Stimulated activated CD4-positive, alpha-beta T cell treated with anti-CD3 and anti-CD28 coated beads, TNF-alpha, amount 100 ng/mL, for 24 hours (primary cell): ENCODE measurements at places on chromosomes 3 and 15.

DNA sequence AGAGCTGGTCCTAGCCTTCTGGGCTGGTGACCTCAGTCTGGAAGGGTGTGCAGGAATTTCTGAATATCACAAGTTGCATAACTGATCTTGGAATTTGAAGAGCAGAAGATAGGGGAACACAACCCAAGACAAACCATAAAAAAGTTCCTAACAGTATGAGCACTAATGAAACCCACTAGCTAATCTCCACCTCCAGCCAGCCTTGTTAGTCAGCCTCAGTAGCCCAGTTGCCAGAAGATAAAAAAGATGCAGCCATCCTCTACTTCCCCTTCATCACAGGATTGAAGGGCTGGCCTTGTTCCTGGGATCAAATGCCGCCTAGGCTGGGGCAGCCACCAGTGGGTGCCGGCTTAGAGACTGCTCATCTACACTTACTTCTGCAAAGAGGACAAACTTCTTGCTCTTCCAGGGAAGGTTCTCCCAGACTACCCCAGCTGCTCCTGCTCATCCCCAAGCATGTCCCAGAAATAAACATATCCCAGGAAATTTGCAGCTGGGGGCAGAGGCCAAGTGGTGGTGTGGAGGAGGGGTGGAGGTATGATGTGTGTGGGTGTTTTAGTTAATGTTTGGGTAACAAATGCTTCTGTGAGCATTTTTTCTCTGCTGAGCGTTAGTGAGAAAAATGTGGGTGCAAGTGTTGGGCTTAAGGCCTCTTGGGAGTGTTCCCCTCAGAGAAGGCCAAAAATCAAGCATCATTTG is 9.2 kb upstream of the ITGA11 start:
- no peak for DNase-seq

DNA sequence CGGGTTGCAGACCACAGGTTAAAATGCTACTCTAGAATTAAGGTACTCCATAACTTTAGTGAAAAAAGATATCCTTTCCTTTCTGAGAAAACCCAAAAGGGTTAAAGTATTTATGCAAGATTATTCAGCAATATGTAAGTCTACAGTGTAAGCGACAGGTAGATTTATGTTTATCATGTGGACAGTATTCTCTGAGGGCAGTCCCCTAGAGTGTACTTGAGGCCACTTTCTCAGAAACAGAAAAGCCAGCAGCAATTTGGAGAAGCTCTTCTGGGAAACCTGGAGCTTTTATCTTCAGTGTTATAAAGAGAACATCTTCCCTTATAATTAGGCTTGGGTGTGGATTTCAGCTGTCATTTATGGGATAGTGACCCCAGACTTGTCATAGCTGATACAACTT is 8.9 kb downstream of the ST3GAL6 start:
- no peak for DNase-seq

DNA sequence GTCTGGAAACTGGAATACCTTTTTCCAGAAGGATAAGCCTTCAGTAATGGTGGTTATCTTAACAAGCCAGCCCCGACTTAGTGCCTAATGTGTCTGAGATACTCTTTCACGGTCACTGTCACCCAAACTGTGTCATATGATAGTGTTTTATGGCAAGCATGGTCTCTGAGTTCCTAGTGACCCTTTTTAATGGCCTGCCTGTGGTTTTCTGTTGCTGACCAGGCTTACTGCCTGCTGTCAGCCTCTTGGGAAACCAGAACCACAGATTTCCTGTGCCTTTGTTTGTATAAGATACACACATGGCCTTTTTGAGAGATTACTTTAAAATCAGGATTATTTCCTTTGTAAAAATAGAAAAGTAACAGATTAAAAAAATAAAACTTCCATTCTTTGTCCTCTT is 22.4 kb downstream of the HPS3 start:
- DNase-seq, result no peak

DNA sequence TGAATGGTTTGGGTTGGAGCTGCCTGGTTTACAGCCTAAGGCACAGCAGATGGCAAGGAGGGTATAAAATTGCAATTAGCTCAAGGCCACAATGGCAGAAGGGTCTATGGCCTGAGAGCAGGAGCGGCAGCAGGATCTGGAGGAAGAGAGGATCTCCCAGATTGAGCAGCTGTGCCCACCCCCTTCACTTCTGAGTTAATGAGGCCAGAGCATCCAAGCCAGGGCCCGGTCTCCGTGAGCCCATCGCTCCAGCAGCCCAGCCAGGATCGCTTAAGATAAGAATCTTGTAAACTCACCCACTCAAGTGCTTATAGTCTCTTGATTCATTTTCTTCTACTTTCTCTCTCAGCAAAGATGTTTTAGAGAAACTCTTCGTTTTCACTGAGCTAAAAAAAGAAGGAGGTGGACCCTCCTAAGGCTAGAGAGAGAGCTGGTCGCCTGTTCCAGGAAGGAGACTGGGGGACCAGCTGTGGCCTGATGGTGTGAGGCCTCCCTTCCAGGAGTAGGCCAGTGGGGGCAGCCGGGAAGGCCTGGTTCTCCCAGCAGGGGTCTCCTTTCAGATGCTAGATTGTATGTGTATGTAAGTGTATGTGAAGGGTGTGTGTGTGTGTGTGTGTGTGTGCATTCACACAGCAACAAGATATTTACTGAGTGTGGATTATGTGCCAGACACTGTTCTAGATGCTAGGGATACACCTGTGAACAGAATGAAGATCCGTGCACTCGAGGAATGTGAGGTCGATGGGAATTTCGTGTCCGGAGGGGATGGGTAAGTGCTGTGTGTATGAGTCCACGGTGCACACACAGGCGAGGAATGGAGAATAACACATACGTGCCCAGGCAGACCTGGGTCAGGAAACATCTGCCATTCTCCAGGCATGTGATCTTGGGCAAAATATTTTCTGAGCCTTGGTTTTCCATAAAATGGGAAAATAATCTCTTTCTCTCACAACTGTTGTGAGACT is 18.6 kb downstream of the MAGEF1 start:
- DNase-seq, result no peak

DNA sequence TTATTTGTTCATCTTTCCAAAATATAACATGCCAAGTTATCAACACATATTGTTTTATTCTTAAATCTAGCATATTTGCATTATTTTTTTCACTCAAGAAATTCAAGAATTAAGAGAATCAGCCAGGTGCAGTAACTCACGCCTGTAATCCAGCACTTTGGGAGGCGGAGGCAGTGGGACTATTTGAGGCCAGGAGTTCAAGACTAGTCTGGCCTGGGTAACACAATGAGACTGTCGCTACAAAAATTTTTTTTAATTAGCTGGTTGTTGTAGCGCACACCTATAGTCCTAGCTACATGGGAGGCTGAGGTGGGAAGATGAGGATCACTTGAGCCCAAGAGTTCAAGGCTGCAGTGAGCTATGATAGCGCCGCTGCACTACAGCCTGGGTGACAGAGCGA is 10.5 kb downstream of the DCUN1D1 start:
- DNase-seq, result no peak

DNA sequence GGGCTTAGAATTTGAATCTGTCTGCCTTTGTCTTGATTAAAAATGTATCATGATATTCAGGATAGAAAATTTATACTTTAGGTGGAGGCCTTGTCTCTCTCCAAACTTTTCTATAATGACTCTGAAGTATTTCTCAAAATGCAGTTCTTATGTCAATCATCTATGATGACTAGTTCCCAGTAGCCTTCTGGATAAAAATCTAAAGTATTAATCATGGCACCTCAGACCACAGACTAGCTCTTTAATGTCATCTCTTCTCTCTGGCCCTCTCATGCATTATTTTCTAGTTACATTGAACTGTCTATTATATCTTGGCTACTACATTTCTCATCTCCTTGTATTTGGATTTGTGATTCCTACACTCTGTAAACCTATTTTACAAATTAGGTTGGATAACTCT is 96.9 kb downstream of the ZPLD1 start:
- no peak for DNase-seq

DNA sequence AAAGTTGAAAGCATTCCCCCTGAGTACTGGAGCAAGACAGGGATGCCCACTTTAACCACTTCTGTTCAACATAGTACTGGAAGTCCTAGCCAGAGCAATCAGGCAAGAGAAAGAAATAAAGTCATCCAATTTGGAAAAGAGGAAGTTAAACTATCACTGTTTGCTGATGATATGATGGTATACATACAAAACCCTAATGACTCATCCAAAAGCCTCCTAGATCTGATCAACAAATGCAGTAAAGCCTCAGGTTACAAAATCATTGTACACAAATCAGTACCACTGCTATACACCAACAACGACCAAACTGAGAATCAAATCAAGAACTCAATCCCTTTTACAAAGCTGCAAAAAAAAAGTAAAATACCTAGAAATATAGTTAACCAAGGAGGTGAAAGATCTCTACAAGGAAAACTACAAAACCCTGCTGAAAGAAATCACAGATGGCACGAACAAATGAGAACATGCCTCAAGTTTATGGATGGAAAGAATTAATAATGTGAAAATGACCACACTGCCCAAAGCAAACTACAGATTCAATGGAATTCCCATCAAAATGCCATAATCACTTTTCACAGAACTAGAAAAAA is 40.3 kb downstream of the RPL39L start:
- no peak for DNase-seq

GRCh38 chr3:14329842-14330241 is 72.6 kb upstream of the SLC6A6 start:
- no peak for DNase-seq

- peak; percentile 75 for DNase-seq
Observed at GRCh38 chr3:190566043-190566933, 52.4 kb downstream of the IL1RAP start.
